Activated CD4-positive, alpha-beta T cell treated with anti-CD3 and anti-CD28 coated beads, Interleukin-2, Interleukin-4, amounts not matched to agents 100 ng/mL and 50 ng/mL, durations not matched to agents 16 hours and 8 hours (primary cell): ENCODE measurements at places on chromosomes 13 and 19.

DNA sequence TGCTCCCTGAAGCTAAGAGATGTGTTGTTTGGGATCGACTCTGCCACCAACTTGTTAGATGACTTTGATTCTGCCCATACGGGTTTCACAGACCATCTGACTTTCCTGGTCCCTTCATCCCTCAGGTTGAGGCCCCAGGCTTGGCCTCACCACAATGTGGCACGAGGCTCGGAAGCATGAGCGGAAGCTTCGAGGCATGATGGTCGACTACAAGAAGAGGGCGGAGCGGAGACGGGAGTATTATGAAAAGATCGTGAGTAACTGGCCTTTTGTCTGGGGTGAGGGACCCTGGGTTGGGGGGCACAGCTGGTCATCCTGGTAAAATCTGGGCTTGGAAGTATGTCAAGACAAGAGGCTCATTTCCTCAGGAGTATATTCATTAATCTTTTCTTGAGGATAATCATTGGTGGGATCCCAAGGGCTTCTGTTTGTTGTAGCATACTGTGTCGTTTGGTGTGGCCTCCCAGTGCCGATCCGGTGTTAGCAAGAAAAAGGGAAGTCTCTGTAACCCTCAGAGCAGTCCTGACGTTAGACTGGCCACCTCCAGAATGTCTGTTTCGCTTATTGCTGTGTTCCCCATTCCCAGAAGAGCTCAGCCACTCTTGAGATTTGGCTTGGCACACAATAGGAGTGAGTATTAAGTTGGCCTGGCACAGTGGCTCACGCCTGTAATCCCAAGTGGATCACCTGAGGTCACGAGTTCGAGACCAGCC, 1.4 kb downstream of the CLASRP start:
- DNase-seq = no peak

GRCh38 chr19:57830071-57830602, at the start of gene ZNF587B:
ZNF587B (plus strand) TSS chr19:57830299; CDS start chr19:57830529, 230 bp downstream.
- DNase-seq = no peak

DNA sequence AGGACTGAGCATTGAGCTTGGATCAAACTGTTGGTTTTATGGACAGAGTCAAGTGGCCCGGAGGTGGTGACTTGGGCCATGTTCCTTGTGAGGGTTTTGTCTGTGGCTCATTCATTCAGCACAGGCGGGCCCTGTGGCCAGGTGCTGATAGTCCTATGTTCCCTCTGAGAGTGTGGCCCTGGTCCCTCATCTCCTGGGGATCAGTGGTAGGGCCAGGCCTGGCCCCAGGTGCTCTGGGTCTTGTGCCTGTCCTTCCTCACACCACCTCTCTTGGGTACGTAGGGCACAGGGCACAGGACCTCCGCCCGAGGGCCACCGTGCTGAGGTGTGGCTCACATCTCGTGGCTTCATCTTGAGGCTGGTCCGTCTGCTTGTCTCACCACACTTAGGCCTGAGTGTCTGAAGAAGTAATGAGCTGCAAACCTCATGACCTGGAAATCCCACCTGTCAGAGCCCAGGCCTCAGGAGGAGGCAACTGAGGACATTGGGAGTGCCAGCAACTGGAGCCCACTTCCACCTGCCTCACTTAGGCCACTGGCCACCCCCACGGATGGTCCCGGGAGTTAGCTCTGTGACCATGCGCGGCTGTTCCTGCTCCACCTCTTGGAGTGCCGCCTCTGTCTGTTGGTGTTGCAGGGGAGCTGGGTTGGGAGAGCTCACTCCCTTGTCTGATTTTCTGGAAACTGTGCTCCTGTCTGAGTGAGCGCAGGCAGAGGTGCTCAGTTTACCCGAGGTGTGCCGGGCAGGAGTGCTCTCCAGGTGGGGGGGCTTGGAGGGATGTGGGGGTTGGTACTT, 53.4 kb downstream of the KDM4B start:
- no peak for DNase-seq

DNA sequence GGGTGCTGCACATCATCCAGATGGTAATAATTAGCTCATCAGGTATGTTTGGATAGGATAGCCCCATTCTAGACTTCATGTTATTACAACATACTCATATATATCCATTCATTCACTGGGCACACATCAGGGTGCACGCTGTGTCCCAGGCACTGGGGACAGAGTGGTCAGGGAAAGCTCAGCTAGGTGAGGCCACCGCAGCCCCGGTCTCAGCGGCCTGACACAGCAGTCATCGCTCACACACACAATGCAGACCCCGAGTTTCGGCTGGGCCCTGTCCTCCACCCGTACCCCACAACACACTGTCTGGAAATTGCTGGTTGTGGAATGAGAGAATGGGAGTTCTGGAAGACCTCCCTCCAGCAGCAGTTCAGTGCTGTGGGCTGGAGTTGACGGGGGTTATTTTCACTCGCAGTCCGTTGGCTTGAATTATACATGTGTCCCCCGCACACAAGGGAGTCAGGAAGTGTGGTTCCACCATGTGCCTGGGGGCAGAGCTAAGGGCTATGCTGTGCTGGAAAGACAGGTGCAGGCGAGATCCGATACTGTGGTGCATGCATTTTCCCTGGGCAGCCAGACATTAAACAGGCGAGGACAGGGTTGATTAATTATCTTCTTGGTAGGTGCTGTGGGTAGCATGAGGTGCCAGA, 257.6 kb downstream of the TEX29 start:
- no peak for DNase-seq

GRCh38 chr13:101139081-101139480, 277.2 kb downstream of the NALCN start:
- DNase-seq = no peak
